ENCODE measurements at places on chromosomes 16 and 17.

- DNase-seq, result no peak
These were observed 154.3 kb downstream of the SALL1 start for GRCh38 chr16:50996830-50997186.

DNA sequence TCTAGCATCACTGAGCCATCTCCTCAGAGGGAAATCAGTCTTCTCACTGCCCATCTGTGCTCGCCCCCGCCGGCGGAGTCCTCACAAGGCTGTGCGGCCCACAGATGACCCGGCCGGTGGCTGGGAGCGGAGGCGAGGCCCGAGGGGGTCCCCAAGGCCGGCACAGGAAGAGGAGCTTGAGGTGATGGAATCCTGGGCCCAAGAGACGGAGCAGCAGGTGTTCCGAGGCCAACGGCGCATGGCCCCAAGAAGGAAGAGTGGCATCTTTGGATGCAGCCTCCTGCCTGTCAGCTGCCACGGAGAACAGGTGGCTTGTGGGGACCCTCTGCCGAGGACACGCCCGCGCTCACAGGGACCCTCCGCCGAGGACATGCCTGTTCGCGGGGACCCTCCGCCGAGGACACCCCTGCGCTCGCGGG lies 72.7 kb upstream of the GNG13 start:
- DNase-seq, result no peak

GRCh38 chr16:25006504-25007056 lies 8.6 kb downstream of the ARHGAP17 start:
- DNase-seq, result no peak

DNA sequence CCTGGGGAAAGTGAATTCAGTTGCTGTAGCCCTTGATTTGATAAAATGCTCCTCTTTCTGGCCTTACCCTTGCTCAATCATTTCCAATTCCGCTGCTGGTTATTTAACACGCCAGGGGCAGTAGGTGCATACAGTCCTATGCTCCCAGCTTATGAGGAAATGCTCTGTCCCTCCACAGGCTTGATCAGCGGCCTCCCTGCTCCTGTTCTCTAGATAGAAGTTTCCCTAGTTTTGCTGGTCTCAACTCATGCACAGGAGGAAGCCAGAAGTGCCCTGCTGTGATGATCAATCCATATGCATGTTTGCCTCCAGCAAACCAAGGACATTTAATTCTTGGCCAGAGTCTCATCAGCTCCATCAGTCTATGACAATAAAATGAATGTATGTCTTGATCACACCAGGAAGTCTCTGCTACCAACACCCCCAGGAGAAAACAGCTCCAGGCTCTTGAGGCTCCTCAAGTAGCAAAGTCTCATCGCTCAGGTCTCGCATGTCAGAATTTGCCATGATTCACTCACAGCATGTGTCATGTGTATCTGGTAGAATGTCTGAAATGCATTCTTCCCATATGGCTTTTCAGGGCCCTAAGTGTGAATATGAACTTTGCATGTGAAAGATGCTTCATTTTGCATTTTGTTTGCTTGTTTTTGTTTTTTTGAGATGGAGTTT lies 208.9 kb downstream of the CDH13 start:
- no peak for DNase-seq
